Vagina (tissue), 2 donors: ENCODE measurements at places on chromosomes 2 and 18. TPM values are rescaled to one million over a fixed set of nuclear protein-coding genes. Genes with fewer than 3 reads are reported as not detected.

DNA sequence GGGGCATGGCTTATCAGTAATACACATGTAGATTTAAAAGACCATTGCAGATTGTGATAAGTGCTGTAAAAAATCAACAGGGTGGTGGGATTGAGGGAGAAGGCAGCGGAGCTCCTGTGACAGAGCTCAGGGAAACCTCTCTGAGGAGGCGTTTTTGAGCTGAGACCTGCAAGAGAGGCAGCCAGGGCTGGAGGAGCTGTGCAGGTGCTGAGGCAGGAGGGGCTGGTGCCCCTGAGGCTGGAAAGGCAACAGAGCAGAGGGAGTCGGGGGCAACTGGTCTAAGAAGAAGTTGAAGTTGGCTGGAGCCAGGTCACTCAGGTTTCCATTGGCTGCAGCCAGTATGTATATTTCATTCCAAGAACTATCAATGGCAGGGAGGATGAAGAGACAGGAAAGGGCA, 47.6 kb downstream of the KLHL29 start:
- no peak overlapping the region for H3K4me3 ChIP-seq
- DNase-seq: no peak
- no peak overlapping the region for H3K27ac ChIP-seq
- H3K36me3 ChIP-seq: no peaks in the 10 kb centered on the region
- peaks cover 17% of the 10 kb centered on the region for H3K4me1 ChIP-seq
- H3K27me3 ChIP-seq: no peaks in the 10 kb centered on the region

Gene BOLL
- not detected for total RNA-seq

Gene REG1B
- total RNA-seq: not detected

Gene EVX2
- total RNA-seq: 0.98 TPM

Gene TWIST2
- total RNA-seq: 214 TPM

DNA sequence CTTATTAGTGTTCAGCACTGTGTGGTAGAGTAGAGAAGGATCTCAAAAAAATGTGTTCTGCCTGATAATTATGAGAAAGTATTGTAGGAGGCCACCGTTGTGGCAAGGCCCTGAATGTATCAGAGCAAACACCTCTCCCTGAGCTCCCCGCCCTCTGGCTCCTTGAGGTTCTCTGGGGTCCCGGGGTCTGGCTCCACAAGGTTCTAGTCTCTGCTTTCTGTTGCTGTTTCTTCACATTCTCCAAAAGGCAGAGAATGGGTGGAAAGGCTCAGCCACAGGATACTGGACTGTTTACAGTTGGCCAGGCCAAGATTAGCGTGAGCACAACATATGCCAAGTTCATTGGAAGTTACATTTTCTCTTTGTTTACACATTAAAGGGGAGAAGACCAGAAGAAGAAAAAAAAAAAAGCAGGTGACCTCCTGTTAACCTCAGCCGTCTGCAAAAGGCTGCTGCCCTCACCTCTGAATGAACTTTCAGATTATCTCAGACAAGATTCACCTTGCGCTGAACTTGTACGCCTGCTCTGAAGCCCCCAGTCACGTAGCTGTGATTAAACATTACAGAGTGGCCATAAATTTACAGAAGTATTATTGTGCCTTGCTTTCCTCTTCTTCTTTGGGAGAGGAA, 56.6 kb upstream of the CYP26B1 start:
- H3K4me3 ChIP-seq: no peak overlapping the region
- peaks cover 15% of the 10 kb centered on the region for H3K4me1 ChIP-seq
- H3K27me3 ChIP-seq: no peaks in the 10 kb centered on the region
- H3K36me3 ChIP-seq: no peaks in the 10 kb centered on the region

Gene EN1
- not detected for total RNA-seq

Gene EMX1
- not detected for total RNA-seq

Gene SKA1
- 0.74 TPM for total RNA-seq

DNA sequence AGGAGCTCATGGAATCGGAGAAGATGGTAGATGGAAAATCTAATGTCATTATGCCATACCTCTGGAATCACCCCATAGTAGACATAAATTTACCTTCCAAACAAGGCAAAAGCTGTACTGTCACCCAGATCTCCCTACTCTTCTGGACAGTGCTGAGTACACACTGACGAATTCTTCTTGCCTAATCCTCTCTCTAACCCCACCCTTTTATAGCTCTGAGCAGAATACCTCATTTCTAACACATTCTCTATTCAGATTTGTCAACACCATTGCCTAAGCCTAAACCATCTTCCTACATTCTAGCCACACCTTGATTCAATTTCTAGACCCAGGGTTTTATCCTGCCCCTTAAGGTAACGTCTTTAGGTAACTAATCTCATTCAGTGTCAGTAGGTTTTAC, 321.0 kb upstream of the NRP2 start:
- H3K36me3 ChIP-seq: no peaks in the 10 kb centered on the region
- H3K27ac ChIP-seq: no peak overlapping the region
- no peaks in the 10 kb centered on the region for H3K4me1 ChIP-seq
- no peak overlapping the region for H3K4me3 ChIP-seq
- no peaks in the 10 kb centered on the region for H3K27me3 ChIP-seq

- H3K4me1 ChIP-seq: no peaks in the 10 kb centered on the region
- DNase-seq: peak; percentile 81
- H3K4me3 ChIP-seq: no peak overlapping the region
- no peaks in the 10 kb centered on the region for H3K36me3 ChIP-seq
- no peak overlapping the region for H3K27ac ChIP-seq
Observed at GRCh38 chr18:78739115-78739514, 240.5 kb upstream of the SALL3 start.

- no peaks in the 10 kb centered on the region for H3K36me3 ChIP-seq
- no peak overlapping the region for H3K4me3 ChIP-seq
- H3K27ac ChIP-seq: no peak overlapping the region
- DNase-seq: no peak
Observed at GRCh38 chr18:21389903-21390302, 147.9 kb downstream of the GREB1L start.

Gene SCN2A
- total RNA-seq: 1.2 TPM

Gene PAX8
- 1.7 TPM for total RNA-seq

GRCh38 chr2:196473617-196474016, 165.9 kb upstream of the CCDC150 start:
- no peak overlapping the region for H3K4me3 ChIP-seq
- H3K36me3 ChIP-seq: no peaks in the 10 kb centered on the region
- H3K27ac ChIP-seq: no peak overlapping the region
- no peaks in the 10 kb centered on the region for H3K4me1 ChIP-seq
- DNase-seq: no peak

Gene CAPG
- total RNA-seq: 165 TPM

Gene KCNIP3
- 27.5 TPM for total RNA-seq

Gene KCMF1
- 29.7 TPM for total RNA-seq

Gene KCNF1
- total RNA-seq: not detected

DNA sequence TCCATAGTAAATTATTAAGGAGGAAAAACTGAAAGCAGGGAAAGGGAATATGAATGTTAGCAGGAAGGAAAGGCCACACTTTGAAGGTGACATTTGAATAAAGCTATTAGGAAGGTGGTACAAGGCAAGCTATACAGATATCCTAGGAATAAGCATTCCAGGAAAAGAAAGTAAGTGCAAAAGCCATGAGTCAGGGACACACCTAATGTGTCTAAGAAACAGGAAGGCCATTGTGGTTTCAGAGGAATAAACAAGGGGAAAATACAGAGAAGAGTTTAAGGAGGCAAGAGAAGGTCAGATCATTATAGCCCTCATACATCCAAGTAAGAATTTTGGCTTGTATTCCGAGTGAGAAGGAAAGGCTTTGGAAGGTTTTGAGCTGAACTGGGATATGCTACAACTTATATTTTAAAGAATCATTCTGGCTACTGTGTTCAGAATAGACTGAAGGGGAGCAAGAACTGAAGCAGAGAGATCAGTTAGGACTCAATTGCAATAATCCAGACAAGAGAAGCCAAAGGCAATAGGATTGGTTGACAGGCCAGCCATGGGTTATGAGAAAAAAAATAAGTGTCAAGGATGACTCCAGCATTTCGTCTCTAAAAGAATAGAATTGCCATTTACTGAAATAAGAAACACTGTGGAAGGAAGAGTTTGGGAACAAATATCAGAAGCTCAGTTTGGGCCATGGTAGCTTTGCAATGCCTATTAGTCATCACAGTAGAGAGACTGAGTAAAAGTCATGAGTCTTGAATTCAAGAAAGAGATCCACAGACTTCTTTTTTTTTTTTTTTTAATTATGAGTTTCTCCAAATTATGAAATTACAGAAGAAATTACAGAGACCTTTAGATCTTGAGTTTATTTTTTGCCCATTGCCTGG, 11.3 kb downstream of the RAD51AP2 start:
- H3K36me3 ChIP-seq: no peaks in the 10 kb centered on the region
- H3K4me3 ChIP-seq: no peak overlapping the region
- no peaks in the 10 kb centered on the region for H3K4me1 ChIP-seq
- no peak overlapping the region for H3K27ac ChIP-seq
- DNase-seq: no peak

- no peaks in the 10 kb centered on the region for H3K36me3 ChIP-seq
- H3K4me1 ChIP-seq: peaks cover 45% of the 10 kb centered on the region
Observed at GRCh38 chr2:241358470-241358869, 2.4 kb downstream of the FARP2 start.

- H3K4me1 ChIP-seq: no peaks in the 10 kb centered on the region
- H3K4me3 ChIP-seq: no peak overlapping the region
- no peaks in the 10 kb centered on the region for H3K27me3 ChIP-seq
- no peaks in the 10 kb centered on the region for H3K36me3 ChIP-seq
- no peak for DNase-seq
Observed at GRCh38 chr2:122843503-122843902, 1088.1 kb downstream of the TSN start.

Gene TMEM178A
- total RNA-seq: 2.0 TPM

- H3K4me1 ChIP-seq: peaks cover 20% of the 10 kb centered on the region
- H3K27ac ChIP-seq: no peak overlapping the region
- no peak overlapping the region for H3K4me3 ChIP-seq
- DNase-seq: no peak
- H3K27me3 ChIP-seq: no peaks in the 10 kb centered on the region
- peaks cover 3% of the 10 kb centered on the region for H3K36me3 ChIP-seq
Observed at GRCh38 chr18:45059695-45060094, 379.0 kb downstream of the SETBP1 start.

Gene ABCB11
- not detected for total RNA-seq

DNA sequence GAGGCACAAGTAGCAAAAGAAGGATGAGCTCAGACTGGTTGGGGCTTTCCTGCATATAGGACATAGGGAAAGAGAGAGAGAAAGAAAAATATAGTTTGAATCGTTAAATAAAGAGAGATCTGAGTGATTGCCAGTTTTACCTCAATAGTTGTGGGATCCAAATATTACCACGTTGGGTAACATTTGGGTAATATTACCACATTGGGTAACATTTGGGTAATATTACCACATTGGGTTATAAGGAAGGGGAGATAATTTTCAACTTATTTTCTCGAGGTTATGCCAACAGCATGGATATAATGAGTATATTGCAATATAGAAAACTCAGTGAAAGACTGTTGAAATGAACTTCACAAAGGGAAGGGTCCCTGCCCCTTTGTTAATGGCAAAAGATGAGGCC, 20.7 kb downstream of the SP140 start:
- no peak for DNase-seq
- no peaks in the 10 kb centered on the region for H3K4me1 ChIP-seq
- H3K27me3 ChIP-seq: no peaks in the 10 kb centered on the region
- H3K4me3 ChIP-seq: no peak overlapping the region

GRCh38 chr2:103809941-103810441, 1043.9 kb upstream of the POU3F3 start:
- DNase-seq: no peak
- no peaks in the 10 kb centered on the region for H3K36me3 ChIP-seq
- no peak overlapping the region for H3K27ac ChIP-seq
- H3K4me3 ChIP-seq: no peak overlapping the region
- no peaks in the 10 kb centered on the region for H3K27me3 ChIP-seq
- no peaks in the 10 kb centered on the region for H3K4me1 ChIP-seq

DNA sequence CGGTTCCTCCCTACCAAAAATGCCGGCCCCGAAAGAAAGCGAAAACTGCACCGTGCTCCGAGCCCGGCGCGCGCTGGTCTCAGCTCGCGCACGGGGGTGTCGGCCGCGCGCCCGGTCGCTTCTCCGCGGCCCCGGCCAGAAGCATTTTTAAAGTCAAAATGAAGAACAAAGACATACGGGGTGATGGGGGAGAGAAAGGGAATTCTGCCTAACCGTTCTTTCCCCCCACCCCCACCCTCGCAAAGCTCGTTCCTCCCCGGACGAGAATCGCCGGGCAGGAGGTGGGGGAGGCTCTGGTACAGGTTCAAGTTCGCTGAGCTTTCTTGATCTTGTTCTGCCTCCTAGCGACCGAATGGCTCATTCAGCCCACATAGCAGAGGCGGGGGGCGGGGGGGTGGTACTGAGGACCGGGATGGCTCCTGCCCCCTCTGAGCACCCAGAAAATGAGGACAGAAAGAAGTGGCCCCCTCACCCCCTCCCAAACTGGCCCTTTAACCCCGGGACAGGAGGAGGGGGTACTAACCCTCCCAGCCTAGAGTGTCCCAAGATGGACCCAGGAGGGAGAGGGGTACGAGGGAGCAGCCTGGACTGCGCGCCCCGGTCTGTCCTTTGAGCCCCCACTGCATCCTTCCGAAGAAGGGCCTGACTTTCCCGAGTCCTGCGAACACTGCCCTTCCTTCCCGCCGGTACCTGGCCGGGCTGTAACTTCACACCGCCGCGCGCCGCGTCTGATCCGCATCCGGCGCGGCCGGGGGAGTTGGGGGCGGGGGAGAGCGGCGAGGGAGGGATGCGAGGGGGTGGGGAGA, 3.1 kb downstream of the BCL11A start:
- no peaks in the 10 kb centered on the region for H3K36me3 ChIP-seq
- H3K27me3 ChIP-seq: no peaks in the 10 kb centered on the region
- H3K4me1 ChIP-seq: peaks cover 57% of the 10 kb centered on the region
- DNase-seq: no peak
- peak overlapping the region; percentile 64 for H3K27ac ChIP-seq

Gene HOXD8
- total RNA-seq: 10.3 TPM

DNA sequence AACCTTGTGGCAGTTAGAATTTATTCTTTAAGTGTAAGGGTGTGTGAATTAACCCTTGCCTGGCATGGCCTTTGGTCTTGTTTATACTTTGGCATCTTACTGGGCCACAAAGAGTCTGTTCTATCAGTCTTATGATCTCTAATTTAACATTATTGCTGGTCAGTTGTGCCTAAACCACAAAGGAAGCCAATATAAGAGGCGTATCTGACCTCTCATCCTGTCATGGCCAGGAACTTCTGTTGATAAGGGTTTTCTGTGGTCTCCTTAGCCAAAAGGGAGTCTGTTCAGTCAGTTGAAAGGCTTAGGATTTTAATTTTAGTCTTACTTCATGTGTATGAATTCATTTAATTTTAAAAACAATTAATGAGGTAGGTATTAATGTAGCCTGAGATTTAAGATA, 127.2 kb downstream of the LRRTM4 start:
- no peak overlapping the region for H3K27ac ChIP-seq
- DNase-seq: no peak
- H3K36me3 ChIP-seq: no peaks in the 10 kb centered on the region
- H3K27me3 ChIP-seq: no peaks in the 10 kb centered on the region
- no peaks in the 10 kb centered on the region for H3K4me1 ChIP-seq

GRCh38 chr2:225319872-225320271, 79.6 kb upstream of the NYAP2 start:
- no peak overlapping the region for H3K27ac ChIP-seq
- no peak for DNase-seq
- H3K4me1 ChIP-seq: no peaks in the 10 kb centered on the region
- H3K36me3 ChIP-seq: no peaks in the 10 kb centered on the region
- no peaks in the 10 kb centered on the region for H3K27me3 ChIP-seq

GRCh38 chr2:27032495-27033252, at the start of gene TMEM214:
Gene TMEM214, plus strand, starts transcription at chr2:27032965. Its CDS starts 51 bp downstream, at chr2:27033016.
- no peaks in the 10 kb centered on the region for H3K36me3 ChIP-seq
- no peaks in the 10 kb centered on the region for H3K27me3 ChIP-seq
- H3K27ac ChIP-seq: peak within 1 kb of the TSS; percentile 79
- peak within 1 kb of the TSS; percentile 85 for H3K4me3 ChIP-seq
- DNase-seq: no peak

- no peak for DNase-seq
- no peak overlapping the region for H3K4me3 ChIP-seq
- no peaks in the 10 kb centered on the region for H3K27me3 ChIP-seq
- H3K4me1 ChIP-seq: peaks cover 15% of the 10 kb centered on the region
- H3K36me3 ChIP-seq: peaks cover 9% of the 10 kb centered on the region
Observed at GRCh38 chr2:23746141-23746863, 180.6 kb downstream of the ATAD2B start.
